WTC11 (cell line): ENCODE measurements at places on chromosomes 11 and 22. TPM values are rescaled to one million over a fixed set of nuclear protein-coding genes. Genes with fewer than 3 reads are reported as not detected.

GRCh38 chr22:28935713-28936112, 52.3 kb downstream of the ZNRF3 start:
- H3K4me1 ChIP-seq = peaks cover 60% of the 10 kb centered on the region
- H3K36me3 ChIP-seq = no peaks in the 10 kb centered on the region
- H3K4me3 ChIP-seq = no peak overlapping the region
- H3K27me3 ChIP-seq = no peaks in the 10 kb centered on the region
- H3K27ac ChIP-seq = peak overlapping the region; percentile 84; the same call in 1 of the 2 replicates
- DNase-seq = peak; percentile 28

- H3K36me3 ChIP-seq = peaks cover 44% of the 10 kb centered on the region
- H3K4me3 ChIP-seq = no peak overlapping the region
- DNase-seq = no peak
- peaks cover 19% of the 10 kb centered on the region for H3K4me1 ChIP-seq
These were observed 6.8 kb downstream of the ZNF74 start for GRCh38 chr22:20400606-20401375.

DNA sequence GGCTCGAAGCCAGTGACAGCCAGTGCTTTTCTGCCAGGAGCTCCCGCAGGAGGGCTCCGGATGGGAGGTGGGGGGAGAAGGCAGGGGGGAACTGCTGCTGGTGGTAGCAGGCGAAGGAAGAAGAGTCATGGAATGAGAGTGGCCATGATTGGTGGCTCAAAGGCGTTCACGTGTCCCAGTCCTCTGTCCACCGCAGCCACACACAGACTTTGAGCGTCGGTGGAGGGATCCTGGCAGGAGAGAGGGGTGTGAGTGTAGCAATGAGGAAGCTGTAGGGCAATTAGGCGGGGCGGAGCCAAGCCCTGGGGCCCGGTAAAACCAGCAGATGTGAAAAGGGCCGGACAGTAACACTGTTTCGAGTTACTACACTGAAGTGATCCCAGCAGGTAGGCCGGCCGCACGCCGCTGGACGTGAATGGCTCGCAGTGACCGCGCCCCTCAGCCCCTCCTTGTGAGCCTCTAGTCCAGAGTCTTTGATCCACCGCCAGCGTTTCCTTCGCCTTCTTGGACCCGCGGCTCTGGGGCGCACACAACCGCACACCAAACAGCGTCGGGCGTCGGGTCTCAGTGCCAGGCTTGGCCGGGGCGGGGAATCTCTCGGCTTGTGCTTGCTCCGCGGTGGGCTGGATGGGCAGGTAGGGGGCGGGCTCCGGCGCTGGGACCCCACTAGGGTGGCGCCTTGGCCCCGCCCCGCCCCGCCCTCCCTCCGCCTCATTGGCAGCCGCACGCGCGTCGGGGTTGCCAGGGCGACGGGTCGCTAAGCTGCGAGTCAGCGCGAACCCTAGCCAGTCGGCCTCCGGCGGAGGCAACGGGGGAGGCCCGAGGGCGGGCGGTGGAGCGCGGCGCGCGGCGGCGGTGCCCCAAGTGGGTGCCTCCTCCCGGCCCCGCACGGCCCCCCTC, at the start of gene LRRC10B:
TSS of gene LRRC10B (plus strand) at position 788 of the 900 bp plus-strand sequence. CDS start 250 bp downstream, outside the sequence.
- H3K27ac ChIP-seq = no peak within 1 kb of the TSS
- peaks cover 59% of the 10 kb centered on the region for H3K27me3 ChIP-seq
- H3K4me3 ChIP-seq = peak within 1 kb of the TSS; percentile 66
- DNase-seq = peak; percentile 85

DNA sequence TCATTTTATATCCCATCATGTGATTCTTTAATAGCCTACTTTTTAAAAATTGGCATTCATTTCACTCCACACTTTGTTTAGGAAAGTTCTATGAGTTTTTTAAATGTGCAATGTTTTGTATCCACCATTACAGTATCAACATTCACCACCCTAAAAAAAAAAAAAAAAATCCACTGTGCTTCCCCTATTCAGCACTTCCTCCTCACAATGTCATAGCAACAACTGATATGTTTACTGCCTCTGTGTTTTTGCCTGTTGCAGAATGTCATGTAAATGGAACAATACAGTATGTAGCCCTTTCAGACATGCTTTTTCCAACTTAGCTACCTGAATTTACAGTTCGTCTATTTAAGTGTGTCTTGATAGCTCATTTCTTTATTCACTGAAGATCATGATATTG, 754.2 kb downstream of the FAM181B start:
- no peak overlapping the region for H3K27ac ChIP-seq
- DNase-seq = no peak
- no peaks in the 10 kb centered on the region for H3K4me1 ChIP-seq
- no peaks in the 10 kb centered on the region for H3K27me3 ChIP-seq

DNA sequence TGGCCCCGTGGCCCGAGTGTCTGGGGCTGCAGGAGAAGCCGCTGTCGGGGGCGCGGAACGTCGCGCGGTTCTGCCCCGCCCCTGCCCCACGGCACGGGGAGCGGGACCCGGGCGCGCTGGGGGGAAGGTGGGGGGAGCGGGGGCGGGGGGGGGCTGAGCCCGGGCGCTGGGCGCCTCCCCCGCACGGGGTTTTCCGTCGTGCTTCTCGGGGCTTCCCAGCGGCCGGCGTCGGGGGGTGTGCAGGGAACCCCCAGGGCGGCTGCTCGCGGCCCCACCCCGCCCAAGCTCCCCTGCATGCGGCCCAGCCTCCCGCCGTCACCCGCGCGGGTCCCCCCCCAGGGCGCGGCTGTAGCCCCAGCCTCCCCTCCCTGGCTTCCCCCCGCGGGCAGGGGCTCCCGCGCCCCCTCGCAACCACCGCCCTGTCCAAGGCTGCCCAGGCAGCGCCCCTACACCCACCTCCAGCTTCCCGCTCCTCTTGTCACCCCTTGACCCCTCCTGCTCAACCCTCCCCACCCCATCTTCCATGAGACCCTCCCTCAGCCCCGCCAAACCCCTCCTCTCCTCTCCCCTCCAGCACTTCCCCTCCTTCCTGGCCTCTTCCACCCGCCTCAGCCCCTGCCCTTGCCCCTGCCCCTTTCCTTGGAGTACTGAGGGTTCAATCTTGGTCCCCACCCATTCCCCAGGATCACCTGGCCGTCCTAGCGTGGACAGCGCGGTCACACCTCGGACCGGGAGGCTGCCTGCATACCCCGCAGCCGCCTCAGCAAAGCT, 1.7 kb downstream of the IL17REL start:
- H3K4me1 ChIP-seq = peaks cover 16% of the 10 kb centered on the region
- H3K27me3 ChIP-seq = peaks cover 44% of the 10 kb centered on the region
- no peak overlapping the region for H3K27ac ChIP-seq
- no peaks in the 10 kb centered on the region for H3K36me3 ChIP-seq

The SCT gene
- 2.3 to 3.3 TPM (median 2.9 TPM) in 3 replicates for total RNA-seq

DNA sequence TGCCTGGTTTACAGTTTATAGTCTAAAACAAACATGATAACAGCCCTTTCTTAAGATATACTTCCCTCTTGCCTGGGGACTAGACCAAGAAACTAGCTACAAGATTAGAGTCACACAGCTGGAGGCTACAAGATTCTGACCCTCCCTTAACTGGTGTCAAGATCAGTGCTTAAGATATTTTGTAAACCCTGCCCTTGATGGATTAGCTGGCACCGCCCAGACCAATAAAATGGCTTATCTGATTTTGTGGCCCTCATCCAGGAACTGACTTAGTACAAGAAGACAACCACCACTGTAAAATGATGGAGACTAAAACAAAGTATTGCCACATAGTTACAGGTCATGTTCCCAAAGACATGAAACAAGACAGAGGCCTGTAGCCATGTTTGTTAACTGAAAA, 53.4 kb downstream of the FAM181B start:
- H3K4me3 ChIP-seq = no peak overlapping the region
- peaks cover 24% of the 10 kb centered on the region for H3K4me1 ChIP-seq
- peaks cover 6% of the 10 kb centered on the region for H3K36me3 ChIP-seq
- no peak overlapping the region for H3K27ac ChIP-seq
- no peak for DNase-seq

- H3K27ac ChIP-seq = no peak overlapping the region
- H3K4me1 ChIP-seq = no peaks in the 10 kb centered on the region
- H3K27me3 ChIP-seq = no peaks in the 10 kb centered on the region
- no peak for DNase-seq
These were observed 15.7 kb downstream of the DMC1 start for GRCh38 chr22:38554281-38554680.

The RAG2 gene
- total RNA-seq = not detected in 3 replicates

The FADS1 gene
- 105 to 108 TPM (median 105 TPM) in 3 replicates for total RNA-seq

DNA sequence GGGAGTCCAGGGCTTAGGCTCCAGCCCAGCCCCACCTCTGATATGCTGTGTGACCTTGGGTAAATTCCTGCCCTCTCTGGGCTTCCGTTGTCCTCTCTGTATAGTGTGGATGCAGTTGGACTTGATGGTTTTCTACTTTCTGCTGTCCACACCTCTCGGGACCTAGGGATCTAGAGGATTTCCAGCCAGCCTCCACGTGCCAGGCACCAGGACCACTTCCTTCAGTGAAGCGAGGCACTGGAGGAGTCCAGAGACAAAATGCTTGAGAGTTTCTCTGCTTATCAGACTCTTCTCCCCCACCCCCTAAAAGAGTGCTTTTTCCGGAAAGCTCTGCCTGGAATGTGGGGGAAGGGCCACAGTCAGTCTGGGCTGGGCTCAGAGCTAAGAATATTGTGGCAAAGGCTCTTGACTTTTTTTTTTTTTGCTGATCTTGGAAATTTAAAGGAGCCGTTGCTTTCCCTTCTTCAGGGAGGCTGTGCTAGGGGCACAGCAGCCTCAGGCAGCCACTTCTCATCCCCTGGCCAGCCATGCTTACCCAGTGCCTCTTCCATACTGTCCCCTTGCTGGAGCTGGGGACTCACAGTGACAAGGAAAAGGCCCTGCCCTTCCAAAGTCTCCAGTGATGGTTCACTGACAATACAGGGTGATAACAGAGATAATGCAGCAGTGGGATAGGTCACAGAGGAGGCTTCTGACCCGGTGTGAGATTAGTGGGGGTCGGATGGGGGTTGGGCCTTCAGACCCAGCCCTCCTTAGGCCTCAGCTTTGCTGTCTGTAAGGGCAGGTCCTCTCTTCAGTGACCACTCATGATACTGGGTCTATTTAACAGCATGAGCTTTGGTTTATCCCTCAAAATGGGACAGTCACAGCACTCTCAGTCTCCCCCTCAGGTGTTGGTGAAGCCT, 2.9 kb upstream of the SERPINH1 start:
- no peaks in the 10 kb centered on the region for H3K27me3 ChIP-seq
- H3K4me3 ChIP-seq = peak overlapping the region; percentile 10; the same call in 1 of the 2 replicates
- H3K36me3 ChIP-seq = no peaks in the 10 kb centered on the region
- peaks cover 66% of the 10 kb centered on the region for H3K4me1 ChIP-seq

DNA sequence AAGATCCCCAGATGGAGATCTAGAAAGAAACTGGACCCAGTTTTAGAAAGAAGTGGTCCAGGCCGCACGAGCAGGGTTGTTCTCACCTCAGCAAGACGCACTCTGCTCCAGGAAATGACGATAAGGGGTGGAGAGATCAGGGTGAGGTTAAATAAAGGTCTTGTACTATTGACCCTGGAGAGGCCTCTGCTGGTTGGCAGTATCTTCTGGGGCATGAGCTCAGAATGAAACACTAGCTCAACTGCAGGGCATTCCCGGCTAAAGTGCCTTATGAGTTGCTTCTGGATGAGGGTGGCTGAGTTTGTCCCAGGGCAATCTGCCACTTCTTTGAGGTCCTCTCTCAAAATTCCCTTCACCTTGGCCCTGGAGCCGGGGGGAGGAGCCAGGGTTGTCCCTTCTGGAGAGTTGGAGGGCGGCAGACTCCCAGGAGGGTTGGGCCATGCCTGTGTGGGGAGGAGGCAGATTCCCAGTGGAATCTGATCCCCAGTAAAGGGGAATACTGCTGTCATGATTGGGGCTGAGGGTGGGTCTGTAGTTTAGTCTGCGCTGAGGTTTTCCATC, 10.9 kb downstream of the USP2 start:
- H3K27ac ChIP-seq = no peak overlapping the region
- peaks cover 54% of the 10 kb centered on the region for H3K4me1 ChIP-seq
- no peak for DNase-seq
- H3K36me3 ChIP-seq = no peaks in the 10 kb centered on the region
- H3K27me3 ChIP-seq = peaks cover 12% of the 10 kb centered on the region

The FAM83F gene
- 33.8 to 43.1 TPM (median 35.4 TPM) in 3 replicates for total RNA-seq

DNA sequence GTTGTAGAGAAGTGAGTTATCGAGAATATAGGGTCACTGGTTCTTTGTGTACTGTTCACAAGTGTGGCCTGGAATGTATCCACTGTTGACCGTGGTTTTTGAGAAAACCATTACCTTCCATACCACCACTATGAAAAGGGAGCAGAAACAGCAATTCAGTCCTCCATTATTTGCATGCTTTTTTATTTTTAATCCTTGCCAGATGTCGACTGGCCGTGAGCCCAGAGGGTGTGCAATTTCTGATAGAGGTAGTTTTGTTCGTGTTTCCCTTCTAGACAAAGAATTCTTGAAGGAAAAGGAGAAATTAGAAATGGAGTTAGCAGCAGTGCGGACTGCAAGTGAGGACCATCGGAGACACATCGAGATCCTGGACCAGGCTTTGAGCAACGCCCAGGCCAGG, 81.7 kb downstream of the AMOTL1 start:
- H3K4me1 ChIP-seq = no peaks in the 10 kb centered on the region
- no peak for DNase-seq
- no peaks in the 10 kb centered on the region for H3K27me3 ChIP-seq
- H3K36me3 ChIP-seq = peaks cover 44% of the 10 kb centered on the region
- H3K27ac ChIP-seq = 0 out of 2 replicates have a peak overlapping the region, but pooled peaks have one; percentile 16

DNA sequence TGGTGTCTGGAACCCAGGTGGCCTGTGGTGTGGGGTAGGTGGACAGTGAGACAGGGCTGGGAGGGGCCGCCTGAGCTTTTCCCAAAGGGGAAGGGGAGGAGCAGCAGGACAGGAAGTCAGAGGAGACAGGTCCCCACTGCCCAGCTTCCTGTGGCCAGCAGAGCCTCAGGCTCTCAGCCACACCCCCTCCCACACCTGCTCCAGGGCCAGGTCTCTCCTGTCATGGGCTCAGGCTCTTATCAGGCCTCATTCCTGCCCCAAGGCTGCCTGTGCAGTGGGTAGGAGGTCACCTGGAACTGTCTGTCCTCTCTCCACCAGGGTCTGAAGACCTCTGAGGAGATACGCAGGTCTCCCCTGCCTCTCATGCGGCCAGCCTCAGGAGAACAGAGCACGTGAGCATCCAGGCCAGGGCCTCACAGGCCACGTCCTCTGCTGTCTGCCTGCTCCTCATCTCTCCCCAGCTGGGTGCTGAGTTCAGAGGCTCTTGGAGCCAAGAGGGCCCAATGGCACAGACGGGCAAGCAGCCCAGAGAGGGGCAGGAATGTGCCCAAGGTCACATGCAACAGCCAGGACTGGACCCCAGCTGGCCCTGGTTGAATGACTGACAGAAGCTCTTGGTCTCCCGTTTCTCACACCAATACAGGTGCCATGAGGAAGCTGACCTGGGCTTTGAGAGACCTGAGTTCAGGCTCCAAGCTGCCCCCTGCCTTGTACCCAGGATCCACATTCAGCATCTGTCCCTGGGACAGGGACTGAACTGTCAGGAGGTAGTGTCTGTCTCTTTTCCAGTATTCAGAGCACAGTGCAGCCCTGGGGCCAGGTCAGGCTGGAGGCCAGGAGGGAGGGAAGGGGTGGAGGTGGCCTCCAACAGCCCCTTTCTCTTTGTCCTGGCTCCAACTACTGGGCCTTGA, 16.7 kb downstream of the STARD10 start:
- peaks cover 15% of the 10 kb centered on the region for H3K4me1 ChIP-seq
- no peaks in the 10 kb centered on the region for H3K36me3 ChIP-seq
- DNase-seq = no peak
- peaks cover 3% of the 10 kb centered on the region for H3K27me3 ChIP-seq

The LARGE2 gene
- 124 to 132 TPM (median 126 TPM) in 3 replicates for total RNA-seq

The MMP7 gene
- 0.23 to 0.50 TPM (median 0.48 TPM) in 3 replicates for total RNA-seq

- H3K36me3 ChIP-seq = no peaks in the 10 kb centered on the region
- no peak for DNase-seq
- H3K4me1 ChIP-seq = peaks cover 22% of the 10 kb centered on the region
- H3K27ac ChIP-seq = no peak overlapping the region
- H3K27me3 ChIP-seq = no peaks in the 10 kb centered on the region
These were observed 564.7 kb downstream of the KCNA4 start for GRCh38 chr11:29452146-29452545.
